Upper lobe of right lung (tissue), 1 donor: ENCODE measurements at places on chromosomes 11 and 22. TPM values are rescaled to one million over a fixed set of nuclear protein-coding genes. Genes with fewer than 3 reads are reported as not detected.
A peak's percentile ranks its signal among the peaks of the same experiment; 100 is the strongest.

Gene GP1BB
- 1.3 TPM for total RNA-seq

Gene FOSL1
- 3.9 TPM for total RNA-seq

Gene NEAT1
- 1,120 TPM for total RNA-seq

Gene MMP12
- 0.75 TPM for total RNA-seq

Gene CTSF
- 37.0 TPM for total RNA-seq

Gene CCDC116
- 0.69 TPM for total RNA-seq

Gene EHF
- 36.4 TPM for total RNA-seq

Gene RNF214
- total RNA-seq: 27.1 TPM

Gene CASP1
- total RNA-seq: 106 TPM

Gene RBX1
- 45.6 TPM for total RNA-seq

Gene CARNS1
- 2.7 TPM for total RNA-seq

Gene HTR3B
- not detected for total RNA-seq

- no peak for DNase-seq
These were observed 80.3 kb downstream of the ALX4 start for GRCh38 chr11:44229624-44230023.

GRCh38 chr11:13152736-13153541, 124.7 kb upstream of the BMAL1 start:
- DNase-seq: no peak

DNA sequence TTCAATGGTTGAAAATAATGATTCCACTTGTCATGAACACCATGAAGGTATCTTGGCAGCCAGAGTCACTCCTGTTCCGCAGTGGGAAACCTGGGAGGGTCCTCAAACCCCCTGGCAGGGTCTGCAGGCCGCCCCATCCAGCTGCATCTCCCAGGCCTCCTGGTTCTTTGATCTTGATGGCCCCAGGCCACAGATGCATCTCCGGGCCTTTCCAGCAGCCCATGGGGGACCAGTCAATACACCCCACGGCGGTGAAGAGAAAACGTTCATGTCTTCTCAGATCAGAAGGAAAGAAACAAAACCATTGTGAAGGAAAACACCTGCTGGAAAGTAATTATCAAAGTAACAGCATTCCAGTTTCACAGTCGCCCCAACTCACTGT, 1.8 kb upstream of the TTLL8 start:
- DNase-seq: no peak

DNA sequence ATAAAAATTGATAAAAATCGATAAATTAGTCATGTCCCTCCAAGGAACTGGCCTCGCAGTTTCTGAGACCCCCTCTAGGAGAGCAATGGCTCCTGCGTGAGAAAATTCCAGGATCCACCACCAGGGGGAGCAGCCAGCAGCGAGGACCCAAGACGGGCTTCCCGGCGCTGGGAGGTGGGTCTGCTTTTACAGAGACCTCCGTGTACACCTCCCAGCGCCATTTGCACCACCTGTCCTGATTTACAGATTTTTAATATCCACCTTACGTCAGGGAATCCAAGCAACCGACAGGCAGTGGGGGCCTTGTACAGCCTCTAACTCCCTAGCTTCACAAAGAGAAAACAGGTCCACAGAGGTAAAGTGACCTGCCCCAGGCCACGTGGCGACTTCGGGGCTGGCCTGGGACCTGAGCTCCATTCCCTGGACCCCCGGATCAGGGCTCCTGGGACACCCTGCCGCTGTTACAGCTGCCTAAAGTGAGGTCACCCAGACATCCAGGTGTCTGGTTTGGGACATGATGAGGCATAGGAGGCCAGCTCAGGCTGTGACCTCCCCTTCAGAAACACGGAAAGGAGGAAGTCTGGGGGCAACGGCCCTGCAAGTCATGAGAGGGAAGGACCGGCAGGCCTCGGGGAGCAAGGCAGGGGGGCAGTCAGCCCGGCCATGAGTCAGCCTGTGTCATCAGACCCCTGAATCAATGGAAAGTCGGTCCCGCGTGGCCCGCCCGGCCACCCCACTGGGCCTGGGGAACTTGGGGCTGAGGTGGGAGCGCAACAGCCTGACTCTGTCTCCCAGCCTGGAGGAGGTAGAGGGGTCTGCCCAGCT, 3.5 kb downstream of the OSM start:
- peak; percentile 84 for DNase-seq

DNA sequence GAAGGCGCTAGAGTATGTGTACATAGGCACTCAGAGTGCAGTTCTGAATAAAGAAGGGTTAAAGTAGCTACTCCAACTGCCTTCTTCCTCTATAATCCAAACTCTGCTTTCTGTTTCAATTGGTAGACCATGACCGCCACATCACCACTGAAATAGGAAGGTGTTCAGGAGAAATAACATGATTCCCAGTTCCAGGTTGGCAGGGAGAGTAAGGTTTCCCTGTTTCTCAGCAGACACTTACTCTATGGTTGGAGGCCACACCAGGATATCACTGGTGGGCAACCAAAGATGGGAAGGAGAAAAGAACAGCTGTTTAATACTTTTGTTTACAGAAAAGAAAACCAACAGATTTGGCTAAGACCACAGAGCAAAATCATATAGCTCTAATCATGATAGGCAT, 37.9 kb downstream of the PAK1 start:
- DNase-seq: no peak

GRCh38 chr11:13343931-13344717, 66.5 kb downstream of the BMAL1 start:
- no peak for DNase-seq

- no peak for DNase-seq
These were observed 32.3 kb downstream of the CCDC34 start for GRCh38 chr11:27330633-27331270.

DNA sequence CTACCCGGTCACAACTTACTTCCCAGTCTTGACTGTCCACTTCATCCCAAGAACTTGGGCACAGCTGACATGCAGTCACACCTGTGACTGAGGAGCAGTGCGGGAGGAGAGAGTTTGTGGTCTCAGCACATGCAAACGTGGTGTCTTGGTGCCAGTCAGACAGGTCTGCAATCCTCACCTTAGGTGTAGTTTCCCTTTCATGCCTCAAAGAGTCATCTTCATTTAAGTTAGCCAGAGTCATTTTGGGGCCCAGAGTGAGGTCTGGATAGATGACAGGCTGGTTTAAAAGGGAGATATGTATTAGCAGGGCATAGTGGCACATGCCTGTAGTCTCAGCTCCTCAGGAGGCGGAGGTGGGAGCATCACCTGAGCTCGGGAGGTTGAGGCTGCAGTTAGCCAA, 108.5 kb upstream of the SORL1-AS1 start:
- no peak for DNase-seq

GRCh38 chr11:78808923-78809322, 234.3 kb upstream of the NARS2 start:
- DNase-seq: no peak

- peak; percentile 87 for DNase-seq
These were observed 16.0 kb downstream of the TXN2 start for GRCh38 chr22:36465232-36466021.

DNA sequence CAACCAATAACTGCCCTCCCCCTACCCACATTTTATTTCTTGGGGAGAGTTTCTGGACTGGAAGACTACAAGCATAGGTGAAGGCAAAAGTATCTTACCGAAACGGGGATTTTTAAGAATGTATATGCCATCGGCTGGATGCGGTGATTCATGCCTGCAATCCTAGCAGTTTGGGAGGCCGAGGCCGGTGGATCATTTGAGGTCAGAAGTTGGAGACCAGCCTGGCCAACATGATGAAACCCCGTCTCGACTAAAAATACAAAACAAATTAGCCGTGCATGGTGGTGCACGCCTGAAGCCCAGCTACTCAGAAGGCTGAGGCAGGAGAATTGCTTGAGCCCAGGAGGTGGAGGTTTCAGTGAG, 20.8 kb upstream of the SLN start:
- DNase-seq: no peak

DNA sequence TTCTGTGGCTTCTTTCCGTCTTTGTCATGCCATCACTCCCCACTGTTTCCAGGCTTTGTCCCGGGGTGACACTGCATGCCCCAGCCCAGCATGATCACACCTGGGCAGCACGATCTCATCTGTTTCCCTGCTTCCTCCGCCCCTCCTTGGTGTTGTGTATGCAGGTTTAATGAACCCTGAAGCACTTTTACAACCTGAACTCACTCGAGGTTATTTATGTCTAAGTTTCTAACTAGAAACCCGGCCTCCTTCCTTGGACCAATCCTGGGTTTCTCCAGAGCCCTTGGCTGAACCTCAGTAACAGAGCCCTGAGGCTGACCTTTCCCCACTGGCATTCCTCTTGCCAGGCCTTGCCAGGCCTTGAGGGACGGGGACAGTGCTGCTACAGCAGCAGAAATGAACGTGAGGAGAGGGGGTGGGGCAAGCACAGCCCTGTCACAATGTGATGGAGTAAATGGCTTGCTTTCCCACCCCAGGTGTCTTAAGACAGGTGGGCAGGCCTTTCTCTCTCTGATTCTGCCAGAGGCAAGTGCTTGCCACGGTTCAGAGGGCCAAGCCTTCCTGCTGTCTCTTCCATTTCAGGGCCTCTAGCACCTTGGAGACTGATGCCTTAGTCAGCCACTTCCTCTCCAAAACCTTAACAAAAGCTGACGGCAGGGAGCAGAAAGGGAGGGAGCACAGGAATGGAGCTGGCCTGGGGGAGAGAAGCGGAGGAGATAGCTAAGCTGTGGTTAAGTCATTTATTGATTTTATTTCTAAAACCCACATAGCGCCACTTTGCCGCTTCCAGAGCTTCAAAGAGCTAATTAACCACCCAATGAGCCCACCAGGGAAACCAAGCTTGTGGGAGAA, 3.1 kb upstream of the PYGM start:
- DNase-seq: peak; percentile 46

- no peak for DNase-seq
These were observed 33.7 kb downstream of the PISD start for GRCh38 chr22:31628362-31628761.

DNA sequence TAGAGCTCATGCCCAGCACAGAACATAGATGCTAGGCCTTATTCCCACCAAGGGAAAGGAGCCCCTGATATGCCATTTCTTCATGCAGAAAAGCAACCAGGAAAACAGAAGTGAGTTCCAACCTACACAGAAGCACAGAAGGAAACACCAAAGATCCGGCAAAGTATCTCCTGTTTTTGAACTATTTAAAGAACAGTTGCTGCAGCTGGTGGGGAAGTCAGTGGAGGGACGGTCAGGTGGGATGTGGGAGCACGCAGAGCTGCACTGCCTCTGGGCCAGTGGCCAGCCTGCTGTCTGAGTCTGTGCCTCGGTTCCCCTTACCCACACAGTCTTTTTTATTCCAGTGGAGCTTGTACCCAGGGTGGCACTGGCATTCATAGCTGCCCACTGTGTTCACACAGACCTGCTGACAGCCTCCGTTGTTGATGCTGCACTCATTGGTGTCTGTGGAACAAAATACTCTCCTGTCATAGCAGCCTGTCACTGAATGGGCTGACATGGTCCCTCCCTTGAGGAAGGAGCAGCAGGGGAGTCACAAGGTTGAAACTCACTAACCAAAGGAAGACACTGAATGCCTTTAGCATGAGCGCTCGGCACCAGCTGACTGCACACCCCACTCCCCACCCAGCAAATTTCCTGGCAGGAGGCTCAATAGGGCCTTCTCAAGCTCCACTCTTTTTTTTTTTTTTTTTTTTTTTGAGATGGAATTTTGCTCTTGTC, 37.9 kb downstream of the SCUBE2 start:
- no peak for DNase-seq

- no peak for DNase-seq
These were observed 81.4 kb downstream of the TRIM29 start for GRCh38 chr11:120056301-120057027.

DNA sequence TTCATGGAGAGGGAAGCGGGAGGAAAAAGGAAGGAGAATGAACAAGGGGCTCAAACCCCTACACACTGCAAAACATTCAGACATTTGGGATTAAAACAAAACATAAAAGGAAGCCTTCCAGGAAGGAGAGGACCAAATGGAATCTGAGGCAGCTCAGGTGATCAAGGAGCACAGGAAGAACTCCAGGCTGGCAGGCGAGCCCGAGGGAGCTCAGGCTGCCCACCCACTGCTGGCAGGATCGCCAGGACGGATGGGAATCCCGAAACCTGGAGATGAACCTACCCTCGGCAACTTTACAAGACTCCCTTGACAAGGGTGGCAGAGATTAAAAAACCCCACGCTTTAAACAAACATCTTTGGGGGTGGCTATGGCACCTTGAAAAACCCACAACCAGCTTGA, 5.0 kb upstream of the PYGM start:
- peak; percentile 25 for DNase-seq

- peak; percentile 83 for DNase-seq
These were observed 3.9 kb upstream of the RNF215 start for GRCh38 chr22:30390974-30391691.

DNA sequence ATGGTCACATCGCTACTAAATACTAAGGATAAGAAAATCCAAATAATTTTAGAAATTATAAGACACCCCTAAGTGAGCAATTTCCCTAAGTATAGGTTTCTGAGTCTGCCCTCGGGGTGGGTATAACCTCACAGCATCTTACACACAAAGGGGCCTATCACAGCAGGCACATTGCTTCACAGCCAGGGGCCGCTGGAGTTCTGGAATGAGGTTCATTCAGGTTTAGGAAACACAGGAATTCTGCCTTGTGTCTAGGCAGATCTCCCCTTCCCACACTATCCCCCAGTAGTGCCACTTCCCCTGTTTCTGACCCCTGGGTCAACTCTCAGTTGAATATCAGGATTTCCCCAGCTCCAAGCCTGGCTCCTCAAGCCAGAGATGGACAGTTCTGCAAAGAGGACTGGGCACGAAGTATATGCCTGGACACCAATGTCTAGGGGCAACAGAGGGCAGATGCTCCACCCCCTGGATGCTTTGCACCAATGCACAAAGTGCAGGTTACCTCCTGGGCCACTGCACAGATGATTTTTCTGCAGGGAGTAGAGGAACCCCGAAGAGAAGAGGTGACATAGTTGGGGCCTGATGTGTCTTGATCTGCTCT, 11.4 kb downstream of the TUBA8 start:
- peak; percentile 28 for DNase-seq

DNA sequence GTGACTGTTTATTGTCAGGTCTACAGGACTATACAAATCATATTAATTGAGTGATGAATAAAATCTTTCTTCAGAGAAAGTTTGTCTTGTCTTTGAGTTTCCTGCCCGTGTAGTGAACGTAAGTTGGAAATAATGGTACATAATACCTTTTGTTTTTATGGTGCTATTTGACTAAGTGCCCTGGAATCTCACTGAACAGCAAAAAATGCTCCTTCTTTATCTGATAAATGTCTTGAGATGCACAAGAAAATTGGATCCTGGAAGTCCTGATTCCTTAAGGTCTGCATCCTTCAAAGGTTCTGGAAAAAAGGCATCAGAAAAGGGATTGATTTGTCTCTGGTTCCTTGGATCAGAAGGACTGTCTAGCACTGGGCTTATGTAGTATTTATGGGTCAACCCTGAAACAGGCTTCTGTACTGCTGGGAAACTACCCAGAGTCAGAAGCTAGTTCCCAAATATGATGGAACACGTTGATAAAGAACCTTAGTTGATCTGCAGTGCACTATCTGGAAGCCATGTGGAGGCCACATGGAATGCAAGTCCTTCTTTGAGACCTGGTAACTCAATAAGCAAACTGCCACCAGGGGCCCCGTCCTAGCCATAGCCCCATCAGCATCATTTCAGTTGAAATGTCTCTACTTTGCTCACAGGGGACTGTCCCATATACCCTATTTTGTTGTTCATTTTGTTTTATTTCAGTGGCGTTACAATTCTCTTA, 100.6 kb upstream of the CD44 start:
- DNase-seq: no peak
